Thymus (tissue), 14 donors: ENCODE measurements at places on chromosomes 5 and 9.

DNA sequence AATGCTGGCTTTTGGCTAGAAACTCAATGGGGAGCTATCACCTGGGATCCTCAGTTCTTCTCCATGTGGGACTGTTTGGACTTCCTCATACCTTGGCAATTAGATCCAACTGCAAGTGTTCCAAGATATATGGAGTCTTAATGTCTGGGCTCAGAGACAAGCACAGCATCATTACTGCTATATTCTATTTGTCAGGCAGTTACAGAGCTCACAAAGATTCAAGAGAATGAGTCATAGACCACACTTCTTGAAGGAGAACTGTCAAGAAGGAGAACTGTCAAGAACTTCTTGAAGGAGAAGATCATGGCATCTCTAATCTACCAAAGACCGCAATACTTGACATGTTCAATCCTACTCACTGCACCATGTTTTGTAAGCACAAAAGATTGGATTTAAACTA lies 106.8 kb upstream of the NREP start:
- H3K27me3 ChIP-seq, result no peaks in the 10 kb centered on the region
- no peak for DNase-seq
- no peaks in the 10 kb centered on the region for H3K4me1 ChIP-seq
- no peak overlapping the region for H3K4me3 ChIP-seq
- H3K27ac ChIP-seq, result no peak overlapping the region
- H3K36me3 ChIP-seq, result no peaks in the 10 kb centered on the region

DNA sequence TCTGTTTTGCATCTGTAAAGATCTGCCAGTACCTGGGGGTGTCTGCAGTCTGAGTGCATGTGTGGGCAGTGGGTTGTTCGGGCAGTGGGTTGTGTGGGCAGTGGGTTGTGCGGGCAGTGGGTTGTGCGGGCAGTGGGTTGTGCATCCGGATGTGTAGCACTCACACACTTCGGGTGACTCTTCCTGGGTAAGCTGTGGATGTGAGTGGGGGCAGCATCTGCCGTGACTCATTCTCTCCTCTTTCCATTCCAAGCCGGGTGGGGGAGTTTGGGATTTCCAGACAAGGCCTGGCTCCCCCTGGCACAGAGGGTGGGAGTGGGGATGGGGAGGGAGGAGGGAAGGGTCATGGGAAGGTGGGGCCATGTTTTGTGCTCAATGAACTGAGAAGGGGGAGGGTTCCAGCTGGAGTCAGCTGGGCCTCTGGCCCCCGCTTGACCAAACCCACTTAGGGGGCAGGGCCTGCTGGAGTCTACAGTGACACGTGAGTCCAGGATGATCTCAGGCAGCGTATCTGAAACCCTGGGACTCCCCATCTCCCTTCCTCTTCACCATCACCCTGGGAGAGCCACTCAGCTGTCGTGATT lies 8.3 kb downstream of the CRB2 start:
- no peaks in the 10 kb centered on the region for H3K36me3 ChIP-seq
- no peaks in the 10 kb centered on the region for H3K27me3 ChIP-seq
- no peak for DNase-seq
- no peak overlapping the region for H3K4me3 ChIP-seq
- H3K27ac ChIP-seq, result no peak overlapping the region

- DNase-seq, result no peak
- no peak overlapping the region for H3K27ac ChIP-seq
- no peaks in the 10 kb centered on the region for H3K27me3 ChIP-seq
- no peaks in the 10 kb centered on the region for H3K36me3 ChIP-seq
Observed at GRCh38 chr9:36551910-36552309, 20.8 kb upstream of the MELK start.

GRCh38 chr9:122814545-122814944 lies 13.8 kb downstream of the PDCL start:
- no peak for DNase-seq
- peaks cover 11% of the 10 kb centered on the region for H3K4me1 ChIP-seq
- H3K27ac ChIP-seq, result no peak overlapping the region
- H3K36me3 ChIP-seq, result peaks cover 15% of the 10 kb centered on the region
- no peaks in the 10 kb centered on the region for H3K27me3 ChIP-seq
